Head of caudate nucleus (tissue), 42 donors: ENCODE measurements at places on chromosomes 4 and X.

GRCh38 chrX:147405764-147406163, 506.0 kb upstream of the FMR1 start:
- no peak for DNase-seq

DNA sequence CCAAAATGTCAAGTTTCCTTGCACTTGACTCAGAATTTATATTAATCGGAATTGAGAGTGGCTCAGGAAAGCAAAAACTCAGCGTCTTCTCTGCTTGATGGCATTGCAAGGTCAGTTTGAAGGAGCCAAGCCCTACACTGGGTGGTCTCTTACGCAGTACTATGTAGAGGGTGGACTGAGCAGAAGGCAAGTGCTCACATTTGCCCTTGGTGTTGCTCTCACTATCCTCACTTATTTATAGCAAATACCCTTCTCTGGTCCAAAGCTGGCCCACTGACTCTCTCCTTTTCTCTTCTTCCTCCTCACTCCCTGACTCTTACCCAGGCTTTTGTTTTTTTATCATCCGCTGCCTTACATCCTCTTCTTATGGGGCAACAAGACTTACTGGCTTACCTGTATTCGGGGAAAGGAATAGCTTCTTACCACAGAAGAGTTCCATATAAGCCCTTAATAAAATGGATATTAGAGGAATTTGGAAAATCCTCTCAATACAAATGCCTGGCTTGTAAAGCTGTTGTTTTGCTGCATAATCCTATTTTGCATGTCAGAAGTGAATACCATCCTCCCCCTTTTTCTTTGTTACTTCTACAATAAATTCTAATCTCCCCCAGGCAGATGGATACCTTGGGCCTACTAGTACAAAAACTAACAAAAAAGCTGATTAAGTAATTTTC, 24.8 kb upstream of the GATB start:
- no peak for DNase-seq

- DNase-seq, result no peak
Measured at GRCh38 chr4:6668391-6668790, 25.3 kb upstream of the S100P start.

- no peak for DNase-seq
Measured at GRCh38 chrX:149699761-149700160, 12.1 kb upstream of the MAGEA11 start.

GRCh38 chr4:54783402-54784110, 125.8 kb downstream of the KIT start:
- DNase-seq, result no peak

DNA sequence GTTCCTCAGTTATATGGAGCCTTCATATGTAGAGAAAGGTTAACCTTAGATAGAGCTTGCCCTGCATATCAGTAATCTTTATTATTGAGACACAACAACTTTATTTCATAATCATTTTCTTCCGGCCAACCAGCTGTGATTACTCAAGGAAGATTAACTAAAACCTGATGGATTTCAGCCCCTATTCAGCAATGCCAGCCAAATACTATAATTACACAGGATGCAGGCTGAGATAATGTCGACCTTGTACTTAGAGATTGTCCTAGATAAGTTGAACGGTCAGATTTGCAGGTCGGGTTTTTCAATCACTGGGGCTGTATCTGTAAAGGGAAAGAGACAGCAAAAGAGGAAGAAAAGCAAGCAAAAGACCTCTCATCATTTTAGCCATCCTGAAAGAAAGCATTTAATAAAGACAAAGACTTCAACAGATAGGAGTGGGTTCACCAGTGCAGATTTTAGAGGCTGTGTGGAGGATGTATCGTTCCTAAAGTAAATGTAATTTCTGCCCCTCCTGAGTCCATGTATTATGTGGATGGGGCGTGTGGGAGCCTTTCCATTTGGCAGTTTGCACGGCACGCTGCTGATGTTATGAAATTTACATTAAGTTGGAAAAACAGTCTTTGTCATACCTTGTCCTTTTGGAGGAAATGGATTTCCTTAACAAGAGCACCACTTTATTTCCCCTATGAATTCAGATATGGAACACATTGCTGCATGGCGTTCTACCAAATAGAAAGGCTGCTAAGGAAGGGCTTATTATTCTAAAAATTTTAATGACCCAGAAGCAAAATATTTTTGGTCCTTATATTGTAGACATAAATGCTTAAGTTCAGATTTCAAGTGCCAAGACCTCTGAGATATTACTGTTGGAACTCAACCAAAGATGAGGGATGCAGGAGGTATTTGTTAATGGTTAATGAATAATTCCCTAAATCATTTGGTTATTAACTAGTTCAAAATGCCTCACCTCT, 496.7 kb downstream of the SPRY1 start:
- no peak for DNase-seq

DNA sequence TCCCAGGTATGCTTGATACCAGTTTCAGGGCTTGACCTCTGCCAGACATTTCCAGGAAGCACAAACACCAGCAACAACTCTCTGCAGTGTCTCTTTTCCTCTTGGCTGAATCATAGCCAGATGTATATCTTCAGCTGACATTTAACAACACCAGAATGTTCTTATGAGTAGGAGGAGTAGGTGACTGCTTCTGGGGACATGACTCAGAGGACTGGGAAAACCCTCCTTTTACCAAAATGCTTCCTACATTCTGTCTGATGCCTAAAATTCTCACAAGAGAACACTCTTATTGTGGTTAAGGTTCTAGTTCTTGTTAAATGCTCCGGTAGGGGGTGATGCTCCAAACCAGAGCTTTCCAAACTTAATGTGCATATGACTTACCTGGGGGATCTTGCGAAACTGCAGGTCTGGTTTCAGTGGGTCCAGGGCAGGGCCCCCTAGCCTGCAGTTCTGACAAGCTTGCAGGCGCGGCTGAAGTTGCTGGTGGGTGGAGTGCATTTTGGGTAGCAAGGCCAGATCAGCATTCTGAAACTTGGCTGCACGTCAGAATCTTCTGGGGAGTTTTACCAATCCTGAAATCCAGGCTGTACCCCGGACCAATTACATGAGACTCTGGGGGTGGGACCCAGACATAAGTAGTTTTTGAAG, 329.3 kb upstream of the RPS6KA3 start:
- DNase-seq, result no peak

- DNase-seq, result no peak
Measured at GRCh38 chr4:30847167-30847566, 127.0 kb downstream of the PCDH7 start.

DNA sequence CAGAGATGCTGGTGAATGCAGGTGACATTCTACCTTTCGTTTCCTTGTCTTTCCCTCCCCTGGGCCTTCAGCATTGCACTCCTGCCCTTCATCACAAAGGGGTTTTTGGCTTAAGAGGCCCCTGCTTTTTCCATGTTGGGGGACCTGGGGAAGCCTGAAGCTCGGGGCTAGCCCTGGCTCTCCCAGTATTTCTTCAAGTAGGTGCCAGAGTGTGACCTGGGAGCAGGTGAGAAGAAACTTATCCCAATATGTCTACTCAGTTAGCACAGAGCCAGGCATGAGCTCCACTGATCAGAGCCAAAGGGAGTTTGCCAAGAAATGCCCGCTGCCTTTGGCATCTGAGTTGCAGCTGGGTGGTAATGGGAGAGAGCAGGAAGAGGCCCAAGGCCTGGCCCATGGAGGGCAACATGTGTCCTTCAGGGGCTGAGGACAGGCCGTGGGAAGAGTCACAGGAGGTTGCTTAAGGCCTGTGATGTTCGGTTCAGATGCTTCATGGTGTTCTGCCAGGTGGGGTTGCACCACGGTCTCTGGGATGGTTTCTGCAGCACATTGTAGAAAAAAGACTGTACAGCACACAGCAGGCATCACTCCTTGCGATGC, 7.6 kb downstream of the PRRG3 start:
- no peak for DNase-seq

DNA sequence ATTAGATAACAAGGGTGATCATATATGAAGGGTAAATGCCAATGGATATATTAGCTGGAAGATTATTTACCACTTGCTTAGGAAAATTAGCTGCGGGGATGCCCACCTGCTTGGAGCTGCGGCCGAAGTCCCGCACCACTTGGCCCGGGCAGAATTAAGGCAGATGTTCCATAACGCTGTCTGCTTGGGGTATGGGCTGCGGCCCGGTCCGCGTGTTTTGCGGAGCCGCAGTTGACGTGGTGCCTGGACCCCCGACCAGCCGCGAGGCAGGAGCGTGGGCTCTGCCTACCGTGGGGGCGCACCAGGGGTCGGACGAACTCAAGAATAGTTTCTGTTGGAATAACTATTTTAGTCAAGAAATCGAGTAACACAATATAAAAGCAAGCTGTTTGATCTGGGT, 235.2 kb downstream of the CPXCR1 start:
- DNase-seq, result no peak

GRCh38 chrX:32545101-32545500, 666.2 kb downstream of the DMD start:
- no peak for DNase-seq
